ENCODE measurements at places on chromosomes 2 and 18.

- DNase-seq, result no peak
Observed at GRCh38 chr2:71498261-71498701, 44.9 kb downstream of the DYSF start.

- no peak for DNase-seq
Observed at GRCh38 chr2:224405841-224406370, 4.0 kb upstream of the FAM124B start.

DNA sequence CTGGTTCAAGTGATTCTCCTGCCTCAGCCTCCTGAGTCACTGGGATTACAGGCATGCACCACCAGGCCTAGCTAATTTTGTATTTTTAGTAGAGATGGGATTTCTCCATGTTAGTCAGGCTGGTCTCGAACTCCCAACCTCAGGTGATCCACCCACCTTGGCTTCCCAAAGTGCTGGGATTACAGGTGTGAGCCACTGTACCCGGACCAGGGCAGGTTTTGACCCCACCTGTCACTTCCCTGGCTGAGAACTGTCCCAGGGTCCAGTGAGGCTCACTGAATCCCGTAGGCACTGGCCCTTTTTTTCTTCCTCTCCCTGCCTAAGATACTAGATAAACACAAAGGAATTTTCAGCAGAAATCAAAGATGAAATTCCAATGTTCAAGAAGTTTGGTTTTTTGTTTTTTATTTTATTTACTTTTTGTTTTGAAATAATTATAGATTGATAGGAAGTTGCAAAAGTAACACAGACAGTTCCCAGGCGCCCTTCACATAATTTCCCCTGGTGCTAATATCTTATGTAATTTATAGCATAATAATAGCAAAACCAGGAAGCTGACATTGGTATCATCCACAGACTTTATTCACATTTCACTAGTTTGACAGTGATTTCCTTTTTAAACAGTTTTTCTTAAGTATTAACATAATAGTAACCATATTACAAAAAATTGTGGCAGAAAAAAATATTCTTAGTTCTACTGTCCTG is 52.4 kb upstream of the B3GNT7 start:
- no peak for DNase-seq

GRCh38 chr2:203533676-203534591 is 1.2 kb downstream of the RAPH1 start:
- no peak for DNase-seq

DNA sequence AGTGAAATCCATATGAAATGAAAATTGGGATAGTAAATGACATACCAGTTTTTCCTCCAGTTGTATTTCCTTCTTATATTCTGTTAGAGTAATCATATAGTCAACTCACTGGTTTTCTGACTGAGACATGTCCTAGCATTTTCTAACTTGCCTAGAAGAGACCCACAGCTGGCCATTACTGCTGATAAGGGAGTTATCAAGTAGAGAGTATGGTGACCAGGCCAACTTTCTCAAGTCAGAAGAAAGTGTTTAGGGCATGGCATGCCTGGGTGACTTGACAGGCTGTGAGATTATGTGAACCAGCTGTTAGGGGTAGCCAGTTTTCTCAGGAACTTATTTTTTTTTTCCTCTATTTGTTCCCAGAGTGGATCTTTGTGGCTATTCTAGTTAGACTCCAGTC is 81.2 kb downstream of the GPD2 start:
- DNase-seq, result no peak

DNA sequence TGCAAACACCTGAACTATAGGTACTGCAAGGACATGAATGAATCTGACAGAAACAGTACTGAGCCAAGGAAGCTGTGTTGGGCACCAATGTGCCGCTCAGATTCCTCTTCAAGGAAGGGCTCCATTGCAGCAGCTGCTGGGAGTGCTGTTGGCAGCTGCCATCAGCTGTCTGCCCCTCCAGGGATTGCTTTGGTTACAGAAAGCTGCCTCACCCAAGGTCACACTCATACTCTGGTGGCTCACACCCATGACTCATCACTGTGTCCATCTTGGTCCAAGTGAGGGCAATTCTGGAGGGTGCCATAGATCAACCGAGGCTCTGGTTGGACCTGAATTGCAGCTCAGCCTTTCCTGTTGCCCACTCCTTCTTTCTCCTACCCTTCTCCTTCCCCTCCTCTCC is 24.4 kb upstream of the TRPM8 start:
- no peak for DNase-seq

- no peak for DNase-seq
Observed at GRCh38 chr2:179263446-179264367, 925 bp downstream of the SESTD1 start.

DNA sequence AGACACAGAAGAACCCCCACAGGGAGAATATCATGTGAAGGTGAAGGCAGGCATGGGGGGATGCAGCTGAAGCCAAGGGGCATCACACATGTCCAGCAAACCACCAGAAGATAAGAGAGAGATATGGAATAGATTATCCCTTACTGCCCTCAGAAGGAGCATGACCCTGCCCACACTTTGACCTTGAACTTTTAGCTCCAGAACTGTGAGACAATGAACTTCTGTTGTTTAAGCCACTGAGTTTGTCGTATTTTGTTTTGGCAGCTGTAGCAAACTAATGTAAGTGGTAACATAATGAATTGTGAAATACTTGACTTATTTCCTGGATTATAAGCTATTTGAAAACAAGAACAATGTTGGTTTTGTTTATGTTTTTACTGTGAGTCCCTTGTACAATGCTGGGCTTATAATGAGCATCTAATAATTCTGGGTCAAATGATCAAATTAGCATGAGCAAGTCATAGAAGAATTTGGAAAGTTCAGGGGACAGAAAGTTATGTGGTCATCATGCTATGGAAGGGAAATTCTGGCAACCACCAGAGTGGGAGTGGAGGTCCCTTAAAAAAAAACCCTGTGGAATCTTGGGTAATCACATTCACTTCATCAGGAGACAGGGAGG is 541.0 kb upstream of the KLHL29 start:
- DNase-seq, result no peak

GRCh38 chr18:66511792-66512191 is 92.1 kb downstream of the CDH19 start:
- no peak for DNase-seq

- DNase-seq, result no peak
Observed at GRCh38 chr2:27408601-27409320, 630 bp downstream of the PPM1G start.

DNA sequence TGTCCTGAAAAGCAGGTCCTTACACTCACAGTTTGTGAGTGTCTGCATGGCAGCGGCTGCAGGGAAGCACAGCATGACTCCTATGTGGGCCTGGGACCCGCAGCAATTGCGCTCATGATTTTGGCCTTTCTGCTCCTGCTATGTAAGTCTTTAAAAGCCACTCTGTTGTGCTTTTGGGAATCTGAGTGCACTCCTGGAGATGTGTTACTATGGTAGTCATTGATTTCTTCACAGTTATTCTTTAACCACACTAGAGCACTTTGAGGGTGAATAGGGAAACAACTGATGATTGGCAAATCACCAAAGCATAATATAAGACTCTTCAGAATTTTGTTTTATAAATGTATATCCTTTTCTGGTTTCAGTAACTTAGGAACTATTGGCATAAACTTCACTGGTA is 40.9 kb downstream of the DSG2 start:
- DNase-seq, result no peak

DNA sequence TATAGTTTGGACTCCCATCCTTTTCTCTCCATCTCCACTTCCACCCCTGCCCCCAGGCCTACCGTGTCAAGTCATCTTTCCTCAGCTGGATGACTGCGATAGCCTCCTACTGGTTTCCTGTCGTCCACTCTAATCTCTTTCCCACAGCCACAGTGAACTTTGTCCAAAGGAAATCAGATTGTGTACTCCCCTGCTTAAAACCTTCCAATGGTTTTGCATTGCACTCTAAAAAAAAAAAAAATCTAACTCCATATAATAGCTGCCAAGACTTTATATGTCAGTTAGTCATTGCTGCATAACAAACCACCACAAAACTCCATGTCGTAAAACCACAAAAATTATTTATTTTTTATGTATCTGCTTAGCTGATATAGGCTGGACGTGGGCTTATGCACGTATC is 160.2 kb upstream of the CCDC68 start:
- DNase-seq, result no peak

DNA sequence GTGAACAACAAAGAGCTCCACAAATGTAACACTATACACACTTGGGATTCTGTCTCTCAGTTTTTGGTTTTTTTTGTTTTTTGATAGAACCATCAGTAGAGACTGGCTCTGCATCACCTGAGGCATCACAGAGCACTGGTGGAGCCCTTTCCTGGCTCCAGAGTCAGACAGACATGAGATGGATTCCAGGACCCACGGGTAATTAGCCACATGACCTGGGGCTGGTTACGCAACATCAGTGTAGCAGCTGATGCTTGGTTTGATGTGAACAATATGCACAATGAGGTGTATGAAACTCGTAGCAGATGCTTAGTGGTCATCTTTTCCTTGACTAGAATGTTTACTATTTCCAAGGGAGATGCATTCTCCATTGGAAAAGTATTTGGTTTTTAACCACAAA is 40.7 kb downstream of the CMPK2 start:
- DNase-seq, result no peak

GRCh38 chr2:37250869-37251740 is 19.6 kb downstream of the NDUFAF7 start:
- no peak for DNase-seq

- DNase-seq, result no peak
Observed at GRCh38 chr2:10287761-10288160, 14.9 kb upstream of the HPCAL1 start.

- no peak for DNase-seq
Observed at GRCh38 chr2:7685342-7686015, 768.3 kb downstream of the RNF144A start.

DNA sequence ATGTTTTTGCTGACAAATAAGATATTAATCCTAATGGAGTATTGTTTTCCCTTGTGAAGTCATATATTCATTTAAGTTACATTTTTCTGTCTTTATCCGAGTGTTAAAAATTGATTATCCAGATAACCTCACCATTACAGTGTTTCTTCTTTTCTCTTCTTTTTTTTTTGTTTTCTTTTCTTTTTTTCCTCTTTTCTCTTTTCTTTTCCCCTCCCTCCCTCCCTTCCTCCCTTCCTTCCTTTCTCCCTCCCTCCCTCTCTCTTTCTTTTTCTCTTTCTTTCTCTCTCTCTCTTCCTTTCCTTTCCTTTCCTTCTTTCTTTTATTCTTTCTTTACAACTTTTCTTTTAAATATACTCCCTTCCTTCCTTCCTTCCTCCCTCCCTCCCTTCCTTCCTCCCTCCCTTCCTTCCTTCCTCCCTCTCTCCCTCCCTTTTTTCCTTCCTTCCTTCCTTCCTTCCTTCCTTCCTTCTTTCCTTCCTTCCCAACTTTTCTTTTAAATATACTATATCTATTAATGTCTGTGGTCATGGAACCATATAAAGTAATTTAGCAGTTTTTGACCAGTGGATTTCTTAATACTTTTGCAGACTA is 40.9 kb downstream of the UBE2E3 start:
- DNase-seq, result no peak

- DNase-seq, result no peak
Observed at GRCh38 chr2:223618172-223619035, 16.2 kb upstream of the SCG2 start.

DNA sequence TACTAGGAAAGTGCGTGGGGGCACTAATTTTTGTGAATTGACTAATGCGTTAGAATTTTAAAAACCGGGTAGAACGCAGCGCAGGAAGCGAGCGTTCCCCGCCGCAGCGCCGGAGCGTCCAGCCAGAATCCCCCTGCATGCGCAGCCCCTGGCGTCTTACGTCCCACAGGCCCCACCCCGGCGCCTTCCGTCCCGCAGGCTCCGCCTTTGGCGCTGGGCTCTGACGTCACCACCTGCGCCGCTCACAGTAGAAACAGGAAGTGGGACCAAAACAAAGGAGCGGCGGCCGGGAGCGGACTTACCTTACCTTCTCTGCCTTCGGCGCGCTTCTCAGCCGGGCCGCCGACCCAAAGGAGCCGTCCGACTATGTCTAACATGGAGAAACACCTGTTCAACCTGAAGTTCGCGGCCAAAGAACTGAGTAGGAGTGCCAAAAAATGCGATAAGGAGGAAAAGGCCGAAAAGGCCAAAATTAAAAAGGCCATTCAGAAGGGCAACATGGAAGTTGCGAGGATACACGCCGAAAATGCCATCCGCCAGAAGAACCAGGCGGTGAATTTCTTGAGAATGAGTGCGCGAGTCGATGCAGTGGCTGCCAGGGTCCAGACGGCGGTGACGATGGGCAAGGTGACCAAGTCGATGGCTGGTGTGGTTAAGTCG is at the start of gene CHMP1B:
Gene CHMP1B (plus strand): TSS at position 268 of the 660 bp plus-strand sequence. CDS start 99 bp downstream, at position 367.
- peak; percentile 94 for DNase-seq

- DNase-seq, result no peak
Observed at GRCh38 chr18:67766930-67767329, 250.4 kb upstream of the DSEL start.

DNA sequence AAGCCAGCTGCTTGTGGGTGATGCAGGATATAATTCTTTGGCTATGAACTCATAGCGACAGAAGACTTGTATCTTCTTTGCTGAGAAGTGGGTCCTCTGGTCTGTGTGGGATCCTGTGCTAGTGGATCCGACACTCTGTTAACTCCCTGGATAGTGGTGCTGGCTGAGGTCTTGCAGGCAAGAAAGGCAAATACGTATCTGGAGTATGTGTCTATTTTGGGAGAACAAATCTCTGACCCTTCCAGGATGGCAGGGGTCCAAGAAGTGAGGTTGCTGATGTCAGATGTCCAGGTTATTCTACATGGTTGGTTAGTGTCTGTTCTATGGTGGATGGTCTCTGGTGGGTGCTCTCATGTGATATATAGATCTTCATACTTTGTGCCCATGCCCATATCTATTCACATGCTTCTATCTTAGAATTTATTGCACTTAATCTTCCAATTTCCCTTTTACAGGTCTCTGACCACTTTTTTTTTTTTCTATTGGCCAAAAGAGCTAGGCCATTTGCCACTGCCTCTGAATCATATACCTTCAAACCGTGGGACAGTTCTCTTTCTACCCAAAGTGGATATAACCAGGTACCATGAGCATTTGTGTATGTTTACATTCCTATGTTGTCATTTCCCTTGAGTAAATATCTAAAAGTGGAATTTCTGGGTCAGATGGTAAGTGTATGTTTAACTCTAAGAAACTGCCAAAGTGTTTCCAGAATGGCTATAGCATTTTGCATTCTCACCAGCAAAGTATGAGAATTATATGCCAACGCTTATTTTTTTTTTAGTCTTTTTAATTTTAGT is 45.1 kb upstream of the RBMS1 start:
- no peak for DNase-seq

GRCh38 chr18:23833714-23834113 is 144.5 kb downstream of the LAMA3 start:
- DNase-seq, result no peak

Measured in activated naive CD8-positive, alpha-beta T cell treated with anti-CD3 and anti-CD28 coated beads, Interleukin-2, amount 50 U/mL, for 16 hours (primary cell).